ENCODE measurements at places on chromosomes 5 and 9. TPM values are rescaled to one million over a fixed set of nuclear protein-coding genes. Genes with fewer than 3 reads are reported as not detected.

Gene AGXT2
- not detected for total RNA-seq

Gene FBXL7
- total RNA-seq = 1.6 TPM

Gene TJP2
- 172 TPM for total RNA-seq

Gene NR5A1
- total RNA-seq = 0.12 TPM

Gene FIBCD1
- 7.3 TPM for total RNA-seq

Gene TSTD2
- total RNA-seq = 26.6 TPM

Gene CBY3
- total RNA-seq = not detected

DNA sequence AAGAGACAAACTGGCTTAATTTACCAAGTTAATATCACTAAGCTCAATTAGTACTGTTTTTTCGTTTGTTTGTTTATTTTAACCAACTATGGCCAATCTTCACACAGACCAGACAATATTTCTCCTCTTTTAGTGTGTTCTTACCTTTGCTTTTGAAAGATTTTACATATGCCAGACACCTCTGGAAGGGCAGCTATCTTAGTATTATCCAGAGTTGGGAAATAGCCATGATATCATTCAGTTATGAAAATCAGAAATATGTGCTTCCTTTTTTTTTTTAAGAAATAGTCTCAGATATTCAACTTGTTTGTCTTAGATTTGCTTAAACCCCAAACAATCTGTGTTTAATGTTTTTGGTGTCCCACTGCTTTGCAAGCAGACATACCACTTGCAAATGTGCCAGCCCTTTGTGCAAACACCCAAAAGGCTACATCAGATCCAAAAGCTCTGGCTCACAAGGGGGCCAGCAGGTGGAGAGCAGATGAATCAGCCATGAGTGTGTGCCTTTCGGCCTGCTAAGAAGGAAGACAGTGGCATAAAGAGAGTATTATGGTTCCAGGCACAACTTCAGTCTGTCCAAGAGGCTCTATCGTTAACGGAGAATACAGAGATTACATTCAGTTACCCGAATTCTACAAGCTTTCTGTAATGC lies 147.6 kb downstream of the EFNA5 start:
- DNase-seq = no peak

DNA sequence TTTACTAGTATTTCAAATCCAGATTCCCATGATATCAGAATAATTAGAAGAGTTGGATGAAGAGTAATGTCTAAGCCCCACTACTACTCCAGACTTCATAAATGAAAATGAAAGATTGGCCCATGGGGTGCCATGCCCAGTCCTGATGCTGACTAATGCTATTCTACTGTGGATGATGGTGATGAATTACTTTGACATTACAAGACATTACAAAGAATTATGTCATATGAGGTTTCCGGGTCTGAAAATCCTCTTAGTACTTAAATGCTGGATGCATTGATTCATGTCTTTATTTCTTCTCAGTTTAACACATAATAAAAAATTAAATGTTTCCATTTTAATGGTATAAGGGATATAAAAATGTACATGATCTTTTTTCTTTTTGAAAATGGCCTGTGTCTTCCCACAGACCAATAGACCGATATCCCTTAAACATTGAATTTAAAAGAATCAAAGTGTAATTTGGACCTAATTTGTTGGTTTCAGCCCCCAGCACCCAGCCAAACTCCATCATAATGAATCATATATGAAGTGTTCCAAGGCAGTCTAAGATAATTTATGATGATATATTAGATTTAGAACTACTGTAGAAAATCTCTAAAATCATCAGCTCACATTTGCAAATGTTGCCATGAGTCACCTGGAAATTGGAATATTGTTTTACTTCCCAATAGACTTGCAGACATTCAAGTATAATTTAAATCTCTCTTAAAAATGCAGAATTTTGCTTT lies 223.6 kb upstream of the SGCD start:
- no peak for DNase-seq

- peak; percentile 57 for DNase-seq
Measured at GRCh38 chr9:72526901-72527800, 5.7 kb downstream of the TMC1 start.

DNA sequence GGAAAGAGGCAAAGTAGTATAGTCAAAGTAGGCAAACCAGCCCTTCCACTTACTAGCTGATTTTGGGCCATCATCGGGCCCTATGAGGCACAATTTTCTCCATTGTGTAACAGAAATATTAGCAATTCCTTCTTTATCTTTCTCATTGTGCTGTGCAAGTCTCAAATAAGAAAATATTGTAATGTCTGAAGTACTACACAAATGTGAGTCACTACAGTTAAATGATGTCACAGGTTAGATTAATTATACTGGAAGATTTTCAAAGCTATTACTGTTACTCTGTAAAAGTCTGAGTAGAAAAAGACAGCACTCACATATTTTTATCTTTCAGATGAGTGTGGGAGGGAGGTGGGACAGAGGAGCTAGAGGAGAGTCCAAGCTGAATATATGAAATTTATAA lies 12.4 kb upstream of the TMC1 start:
- DNase-seq = no peak

GRCh38 chr5:169988947-169989346 lies 8.7 kb upstream of the INSYN2B start:
- DNase-seq = no peak

- no peak for DNase-seq
Measured at GRCh38 chr9:109164042-109164441, 3.0 kb downstream of the FRRS1L start.

GRCh38 chr9:120787933-120788332 lies 5.3 kb downstream of the FBXW2 start:
- DNase-seq = no peak

DNA sequence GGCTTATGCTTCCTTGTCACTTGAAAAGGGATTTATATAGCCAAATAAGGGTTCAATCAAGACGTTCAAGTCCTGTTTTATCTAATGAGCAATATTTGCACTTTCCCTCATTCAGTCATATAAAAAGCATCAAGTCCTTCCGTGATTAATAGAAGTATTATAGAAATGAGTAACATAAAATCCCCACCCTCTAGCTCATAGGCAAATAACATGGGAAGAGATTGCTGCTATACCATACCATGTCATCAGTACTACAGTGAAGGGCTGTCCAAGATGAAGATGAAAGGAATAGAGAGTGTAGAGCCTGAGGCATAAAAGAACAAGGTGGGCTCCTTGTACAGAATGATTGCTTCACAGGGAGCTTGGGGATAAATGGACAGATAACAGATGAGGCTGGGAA lies 20.4 kb upstream of the PAPPA start:
- DNase-seq = no peak

DNA sequence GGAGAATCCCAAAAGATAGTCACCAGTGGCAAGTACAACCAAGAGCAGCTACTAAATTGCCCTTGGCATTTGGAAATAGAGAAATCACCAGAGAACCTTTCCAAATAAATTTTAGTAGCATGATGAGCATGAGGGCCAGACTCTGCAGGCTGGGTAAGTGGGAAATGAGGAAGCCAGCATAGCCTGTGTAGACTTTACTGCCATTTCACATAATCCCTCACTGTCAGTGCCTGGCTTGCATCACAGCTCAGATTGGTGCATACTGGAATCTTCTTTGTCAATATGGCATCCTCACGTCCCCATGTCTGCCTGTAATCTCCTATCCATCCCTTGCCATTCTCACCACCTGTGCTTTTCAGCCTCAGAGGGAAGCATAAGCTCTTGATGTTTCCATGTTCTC lies 14.5 kb downstream of the GRAMD2B start:
- DNase-seq = no peak

GRCh38 chr5:66848749-66849641 lies 252.8 kb downstream of the MAST4 start:
- DNase-seq = no peak

DNA sequence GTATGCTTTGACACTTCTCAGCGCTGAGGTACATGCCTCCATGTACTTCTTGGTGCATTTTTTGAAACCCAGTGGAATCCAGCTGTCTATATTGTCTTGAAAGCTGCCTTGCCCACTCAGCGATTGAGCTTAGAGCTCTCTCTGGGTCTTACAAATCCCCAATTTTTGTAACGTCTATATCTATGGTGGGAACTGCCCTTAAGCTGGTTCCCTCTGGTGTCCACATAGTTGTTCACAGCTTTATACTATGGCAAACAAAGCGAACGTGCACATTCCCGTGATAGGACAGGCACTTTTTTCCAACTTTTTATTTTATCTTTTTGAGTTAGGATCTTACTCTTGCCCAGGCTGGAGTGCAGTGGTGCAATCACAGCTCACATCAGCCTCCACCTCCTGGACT lies 20.9 kb downstream of the CDHR2 start:
- no peak for DNase-seq

DNA sequence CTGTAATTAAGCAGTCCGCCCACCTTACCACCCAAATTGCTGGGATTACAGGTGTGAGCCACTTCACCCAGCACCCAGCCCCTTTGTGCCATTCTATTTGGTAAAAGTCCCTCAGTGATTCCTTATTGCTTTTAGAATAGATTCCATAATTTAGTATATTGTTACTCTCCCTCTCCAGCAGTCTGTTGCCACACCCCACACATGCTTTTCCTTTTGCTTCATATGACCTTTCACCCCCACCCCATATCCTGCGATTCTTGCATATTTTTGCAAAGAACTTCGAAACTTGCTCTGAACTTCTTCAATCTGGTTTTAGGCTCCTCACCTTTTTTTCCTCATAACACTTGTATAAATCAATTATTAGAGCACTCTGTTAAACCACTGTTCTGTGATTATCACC lies 100.2 kb downstream of the MTREX start:
- DNase-seq = no peak

Data from mucosa of descending colon (tissue), 3 donors.